Activated naive CD4-positive, alpha-beta T cell treated with anti-CD3 and anti-CD28 coated beads, Interleukin-2, amount 50 U/mL, for 72 hours (primary cell): ENCODE measurements at places on chromosomes 7 and 10. TPM values are rescaled to one million over a fixed set of nuclear protein-coding genes. Genes with fewer than 3 reads are reported as not detected.

DNA sequence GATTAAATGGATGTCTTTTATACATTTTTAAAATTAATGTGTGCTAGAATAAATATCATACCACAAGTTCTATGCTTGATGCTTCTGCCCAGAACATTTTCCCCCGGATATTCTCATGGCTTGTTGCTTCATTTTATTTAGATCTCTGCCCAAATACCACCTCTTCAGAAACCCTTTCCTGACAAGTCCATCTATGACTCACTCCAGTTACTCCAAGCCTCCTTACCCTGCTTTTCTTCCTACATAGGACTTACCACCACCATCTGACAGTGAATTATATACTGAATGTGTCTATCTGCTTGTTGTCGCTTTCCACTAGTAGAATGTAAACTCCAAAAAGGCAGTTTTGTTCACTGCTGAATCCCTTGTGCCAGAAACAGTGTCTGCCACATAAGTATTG is 19.1 kb upstream of the ERVW-1 start:
- DNase-seq, result no peak

- DNase-seq, result no peak
Measured at GRCh38 chr7:47576031-47576865, 5.7 kb downstream of the TNS3 start.

DNA sequence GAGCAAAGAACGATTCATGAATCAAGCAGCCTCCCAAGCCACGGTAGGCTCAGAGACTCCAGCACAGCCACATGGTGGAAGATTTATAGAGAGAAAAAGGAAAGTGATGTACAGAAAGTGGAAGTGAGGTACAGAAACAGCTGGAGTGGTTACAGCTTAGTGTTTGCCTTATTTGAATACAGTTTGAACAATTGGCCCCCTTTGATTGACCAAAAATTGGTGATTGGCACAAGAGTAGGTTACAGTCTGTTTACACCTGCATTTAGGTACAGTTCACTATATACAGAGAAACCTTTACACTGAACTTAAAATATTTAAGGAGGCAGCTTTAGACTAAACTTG is 136.4 kb upstream of the ASAH2 start:
- DNase-seq, result no peak

- no peak for DNase-seq
Measured at GRCh38 chr10:123014772-123015171, 6.0 kb downstream of the ACADSB start.

Gene VSTM2A
- total RNA-seq, result not detected
